ENCODE measurements at places on chromosomes 11 and 22.

- DNase-seq: no peak
Measured at GRCh38 chr11:110493346-110493745, 63.6 kb downstream of the FDX1 start.

- DNase-seq: no peak
Measured at GRCh38 chr11:70252844-70253243, 17.6 kb upstream of the PPFIA1 start.

DNA sequence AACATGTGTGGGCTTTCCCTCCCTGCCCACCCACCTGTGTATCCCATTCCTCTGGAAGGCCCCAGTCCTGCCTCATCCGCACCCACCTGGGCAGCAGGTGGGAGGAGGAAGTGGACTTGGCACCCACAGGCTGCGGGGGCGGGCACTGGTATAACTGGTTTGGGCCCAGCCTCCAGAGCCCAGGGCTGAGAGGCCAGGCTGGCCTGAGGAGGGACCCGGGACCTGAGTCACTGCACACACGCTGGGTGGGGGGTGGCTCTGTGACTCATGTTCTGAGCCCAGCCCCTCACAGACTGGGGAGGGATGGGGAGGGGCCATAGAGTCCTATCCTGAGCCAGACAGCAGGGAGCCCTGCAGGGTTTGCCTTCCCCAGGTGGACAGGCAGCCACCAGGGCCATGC is 16.7 kb downstream of the PHLDA2 start:
- no peak for DNase-seq

GRCh38 chr11:586376-587316 is 10.4 kb downstream of the PHRF1 start:
- no peak for DNase-seq

DNA sequence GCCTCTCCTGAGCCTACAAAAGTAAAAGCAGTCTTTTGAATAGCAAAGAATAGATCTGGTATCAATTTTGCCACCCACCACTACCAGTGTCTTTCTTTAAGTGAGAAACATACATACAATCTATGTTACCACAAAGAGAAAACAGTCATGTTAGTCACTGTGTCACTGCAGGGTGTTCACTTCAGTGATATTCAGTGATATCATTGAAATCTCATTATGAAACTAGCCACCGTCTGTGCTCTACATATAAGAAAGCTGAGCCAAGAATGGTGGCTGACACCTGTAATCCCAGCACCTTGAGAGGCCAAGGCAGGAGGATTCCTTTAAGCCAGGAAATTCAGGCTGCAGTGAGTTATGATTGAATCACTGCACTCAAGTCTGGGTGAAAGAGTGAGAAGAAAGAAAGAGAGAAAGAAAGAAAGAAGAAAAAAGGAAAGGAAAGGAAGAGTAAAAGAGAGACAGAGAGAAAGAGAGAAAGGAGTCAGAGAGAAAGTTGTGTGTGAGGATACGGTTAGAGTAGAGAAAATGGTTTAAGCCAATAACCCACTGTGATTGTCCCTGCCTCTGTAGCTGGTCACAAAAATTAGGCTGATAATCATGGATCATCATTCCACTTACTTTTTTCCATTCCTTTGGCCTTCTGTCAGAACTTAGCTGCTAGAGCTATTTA is 847.1 kb downstream of the FAM181B start:
- DNase-seq: no peak

DNA sequence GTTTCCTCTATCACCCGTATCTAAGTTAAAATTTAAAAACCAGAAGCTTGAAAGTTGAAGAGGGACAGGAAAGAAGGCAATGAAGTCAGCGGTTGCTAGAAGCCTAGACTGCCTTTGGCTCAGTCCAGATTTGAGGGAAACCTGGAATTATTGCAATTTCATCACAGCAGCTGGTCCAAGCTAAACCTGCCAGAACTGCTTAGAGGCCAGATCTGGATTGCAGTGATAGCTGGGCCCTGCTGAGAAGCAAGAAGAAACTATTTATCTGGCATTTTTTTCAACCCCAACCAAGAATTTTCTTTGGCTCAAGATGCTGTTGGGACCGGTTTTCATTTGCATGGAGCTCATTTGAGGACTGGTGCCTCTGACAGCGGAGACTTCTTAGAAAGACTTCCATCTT is 121.5 kb upstream of the TEAD1 start:
- no peak for DNase-seq

- no peak for DNase-seq
Measured at GRCh38 chr22:37232140-37232998, 11.7 kb downstream of the RAC2 start.

DNA sequence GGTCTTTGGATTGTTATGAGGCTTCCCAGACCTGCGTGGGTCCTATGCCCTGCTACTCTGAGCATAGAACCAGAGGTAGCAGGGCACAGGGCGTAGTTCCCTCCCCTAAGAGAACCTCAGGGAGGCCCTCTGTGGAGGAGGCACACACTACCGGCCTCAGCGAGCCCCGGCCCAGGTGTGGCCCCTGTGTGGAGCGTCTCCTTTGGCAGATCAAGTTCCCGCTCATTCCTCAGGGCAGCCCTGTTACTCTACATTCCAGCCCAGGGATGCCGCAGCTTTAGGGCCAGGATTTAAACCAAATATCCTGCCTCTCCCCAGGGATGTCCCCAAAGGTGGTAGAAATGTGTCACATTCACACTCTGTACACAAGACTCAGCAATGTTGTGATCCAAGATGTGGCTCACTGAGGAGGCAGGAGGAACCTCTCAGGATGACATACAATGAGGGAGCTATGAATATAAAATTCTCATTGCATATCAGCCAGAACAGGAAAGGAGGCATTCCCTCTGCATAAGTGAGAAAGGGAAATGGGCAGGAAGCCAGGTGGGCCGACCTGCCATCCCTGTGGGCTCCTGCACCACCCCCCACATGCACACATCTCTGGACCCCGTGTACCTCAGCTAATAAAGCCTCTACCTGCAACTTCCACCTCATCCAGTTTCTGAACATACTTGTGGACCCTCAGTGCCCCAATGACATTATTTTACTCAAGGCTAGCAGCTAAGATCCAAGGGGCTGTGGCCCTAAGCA is 131.9 kb upstream of the TEAD1 start:
- DNase-seq: no peak

DNA sequence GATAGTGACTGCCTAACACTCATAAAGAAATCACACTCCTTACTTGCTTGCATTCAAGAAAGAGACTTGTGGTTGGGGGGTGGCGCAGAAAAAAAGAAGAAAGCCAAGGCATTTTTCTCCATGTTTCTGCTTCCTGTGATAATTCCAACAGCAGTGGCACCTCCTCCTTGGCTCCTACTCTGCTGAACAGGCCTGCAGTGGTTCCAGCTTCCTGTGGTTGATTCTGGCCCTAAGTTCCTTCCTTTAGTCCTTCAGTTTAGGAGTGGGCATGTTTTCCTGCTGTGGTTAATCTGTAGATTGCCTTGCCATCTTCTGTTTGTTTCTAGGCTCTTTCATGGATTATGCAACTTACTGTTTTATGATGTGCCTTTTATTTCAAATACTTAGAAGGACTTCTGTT is 940.4 kb downstream of the DLG2 start:
- DNase-seq: no peak

DNA sequence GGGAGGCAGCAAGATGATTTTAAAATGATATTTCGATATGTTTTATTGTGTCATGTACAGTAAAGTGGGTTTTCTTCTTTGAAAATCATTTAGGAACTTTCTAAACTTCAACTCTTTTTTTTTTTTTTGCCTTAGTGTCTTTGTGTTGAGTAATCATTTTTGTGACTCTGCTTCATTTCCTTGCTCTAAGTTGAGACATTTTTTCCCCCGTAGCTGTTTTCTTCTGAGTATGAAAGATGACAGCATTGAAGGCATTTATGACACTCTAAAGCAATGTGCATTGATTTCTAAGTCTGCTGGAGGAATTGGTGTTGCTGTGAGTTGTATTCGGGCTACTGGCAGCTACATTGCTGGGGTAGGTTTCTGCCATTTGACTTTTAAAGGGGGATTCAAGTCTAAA is 23.5 kb downstream of the RRM1 start:
- DNase-seq: no peak

DNA sequence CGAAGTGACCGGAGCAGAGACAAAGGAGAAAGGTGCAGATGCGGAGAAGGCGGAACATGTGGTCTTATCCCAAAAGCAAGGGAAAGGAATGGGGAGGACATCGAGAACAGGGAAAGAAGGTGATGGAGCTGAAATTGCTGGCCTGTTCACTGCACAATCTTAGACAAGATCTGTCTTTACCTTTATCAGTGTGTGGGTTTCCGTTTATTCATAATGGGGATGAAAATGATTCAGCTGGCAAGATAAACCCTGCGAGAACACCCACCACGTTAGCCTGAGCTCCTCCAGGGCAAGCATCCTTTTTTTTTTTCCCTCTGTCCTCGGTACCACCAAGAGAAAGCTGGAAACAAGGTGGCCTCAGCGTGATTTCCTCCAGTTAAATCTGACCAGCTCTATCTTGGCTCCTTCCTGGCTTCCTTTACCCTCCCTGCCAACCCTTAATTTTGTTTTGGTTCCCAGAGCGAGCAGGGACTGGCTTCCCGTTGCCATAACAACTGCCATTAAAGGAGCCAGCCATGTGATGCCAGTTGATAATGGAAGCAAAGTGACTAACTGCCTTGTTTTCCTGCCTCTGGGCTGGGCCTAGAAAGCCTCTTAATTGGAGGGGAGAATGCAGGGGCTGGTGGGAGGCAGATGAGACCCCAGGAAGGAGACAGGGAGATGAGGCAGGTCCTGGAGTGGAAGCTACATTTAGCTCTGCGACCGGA is 4.2 kb downstream of the SGSM1 start:
- peak; percentile 47 for DNase-seq

DNA sequence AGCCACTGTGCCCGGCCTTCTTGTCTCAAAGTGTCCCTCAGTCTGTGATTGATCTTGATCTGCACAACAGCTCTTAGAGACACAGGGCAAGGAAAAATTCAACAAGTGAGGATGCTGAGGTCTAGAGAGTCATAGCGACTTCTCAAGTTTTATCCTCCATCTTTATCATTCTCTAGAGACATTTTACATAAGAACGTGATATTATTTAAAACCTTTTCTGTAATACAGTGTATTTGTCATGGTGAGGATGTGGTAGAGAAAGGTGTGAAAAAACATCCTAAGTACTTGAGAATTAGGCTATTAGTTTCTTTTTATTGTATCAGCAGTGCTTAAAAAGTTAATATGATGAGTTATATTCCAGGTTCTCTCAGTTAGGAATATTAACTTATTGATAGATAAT is 50.2 kb downstream of the EMSY start:
- DNase-seq: no peak

DNA sequence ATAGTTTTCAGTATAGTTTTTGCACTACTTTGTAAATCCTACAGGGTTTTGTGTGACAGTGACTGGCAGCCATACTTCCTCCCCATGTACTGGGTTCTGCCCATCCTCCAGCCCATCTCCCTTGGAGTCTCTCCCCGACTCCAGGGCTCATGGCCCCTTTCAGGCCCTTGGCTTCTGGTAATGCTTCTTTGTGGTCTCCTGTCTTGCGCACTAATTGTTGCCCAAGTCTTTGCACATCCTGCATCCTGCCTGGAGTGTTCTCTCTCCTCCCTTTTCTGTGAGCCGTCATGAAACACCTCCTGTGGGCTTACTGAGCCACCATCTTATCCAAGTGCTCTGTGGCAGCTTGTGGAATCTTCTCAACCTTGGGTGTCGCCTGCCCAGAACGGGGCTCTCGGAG is 11.4 kb upstream of the KCNQ1OT1 start:
- no peak for DNase-seq

- DNase-seq: no peak
Measured at GRCh38 chr11:29989174-29989970, 27.5 kb downstream of the KCNA4 start.

DNA sequence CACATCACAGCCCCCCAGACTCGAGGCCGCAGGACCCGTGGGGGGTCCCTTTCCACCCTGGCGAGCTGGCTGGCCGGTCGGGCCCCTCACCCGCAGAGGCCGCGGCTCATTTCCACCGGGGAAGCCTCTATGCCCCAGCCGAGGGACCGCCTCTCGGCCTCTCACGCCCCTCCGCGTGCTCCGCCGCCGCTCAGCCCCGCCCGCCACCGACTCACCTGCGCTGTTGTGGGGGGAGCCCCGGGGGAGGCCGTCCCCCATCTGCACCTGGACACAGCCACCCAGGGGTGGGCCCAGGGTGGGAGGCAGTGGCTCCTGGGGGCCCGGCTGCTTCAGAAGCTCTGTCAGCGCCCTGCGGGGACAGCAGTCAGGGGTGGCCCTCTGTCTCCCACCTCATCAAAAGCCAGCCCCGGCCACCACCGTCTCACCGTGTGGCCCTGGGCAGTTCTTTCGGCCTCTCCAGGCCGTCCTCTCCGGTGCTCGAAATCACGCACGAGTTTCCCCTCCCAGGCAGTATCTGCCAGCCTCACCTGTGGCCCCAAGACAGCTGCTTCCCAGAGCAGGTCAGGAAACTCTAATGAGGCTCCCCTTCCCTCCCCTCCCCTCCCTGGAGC is 3.8 kb downstream of the SHISA8 start:
- no peak for DNase-seq

- DNase-seq: no peak
Measured at GRCh38 chr22:28992565-28993356, 68.9 kb downstream of the C22orf31 start.

DNA sequence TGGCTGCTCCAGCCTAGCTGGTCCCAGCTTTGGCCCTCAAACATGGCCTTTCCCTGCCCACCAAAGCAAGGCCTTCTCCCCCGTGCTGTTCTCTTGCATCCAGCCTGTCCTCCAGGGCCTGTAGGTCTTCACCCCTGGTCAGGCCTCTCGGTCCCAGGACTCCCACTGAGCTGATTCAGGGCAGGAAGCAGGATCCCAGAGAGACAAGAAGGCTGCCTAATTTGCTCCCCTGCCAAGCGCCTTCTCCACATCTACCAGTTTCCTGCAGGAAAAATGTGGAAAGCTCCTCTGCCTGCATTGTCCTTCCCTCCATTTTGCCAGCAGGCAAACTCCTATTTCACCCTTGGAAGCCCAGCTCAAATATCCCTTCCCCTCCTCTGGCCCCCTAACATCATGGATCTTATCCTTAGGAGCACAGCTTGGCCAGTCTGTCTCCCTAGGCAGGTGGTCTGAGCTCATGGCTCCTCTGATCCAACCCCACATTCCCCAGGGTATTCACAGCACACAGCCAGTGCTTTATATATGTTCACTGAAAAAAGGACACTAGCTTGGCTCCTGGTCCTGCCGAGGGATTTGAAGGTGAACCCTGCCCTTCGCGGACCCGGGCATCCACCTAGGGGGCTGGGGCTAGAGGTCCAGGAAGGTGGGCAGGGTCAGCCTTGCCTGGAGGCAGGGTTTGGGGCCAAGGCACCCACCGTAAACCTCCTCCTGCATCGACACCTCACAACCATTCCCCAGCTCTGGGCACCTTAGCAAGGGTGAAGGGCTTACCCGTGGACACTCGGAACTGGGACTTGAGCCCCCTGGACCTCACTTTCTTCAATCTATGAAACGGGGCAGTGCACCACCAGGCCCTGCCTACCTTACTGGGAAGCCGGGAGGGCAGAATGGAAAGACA is 968 bp downstream of the RHBDD3 start:
- DNase-seq: no peak

- no peak for DNase-seq
Measured at GRCh38 chr11:133950874-133951326, 5.9 kb downstream of the IGSF9B start.
